CD4-positive, alpha-beta T cell treated with Interleukin-4 for 1 hour (primary cell): ENCODE measurements at places on chromosomes 16 and 17.

DNA sequence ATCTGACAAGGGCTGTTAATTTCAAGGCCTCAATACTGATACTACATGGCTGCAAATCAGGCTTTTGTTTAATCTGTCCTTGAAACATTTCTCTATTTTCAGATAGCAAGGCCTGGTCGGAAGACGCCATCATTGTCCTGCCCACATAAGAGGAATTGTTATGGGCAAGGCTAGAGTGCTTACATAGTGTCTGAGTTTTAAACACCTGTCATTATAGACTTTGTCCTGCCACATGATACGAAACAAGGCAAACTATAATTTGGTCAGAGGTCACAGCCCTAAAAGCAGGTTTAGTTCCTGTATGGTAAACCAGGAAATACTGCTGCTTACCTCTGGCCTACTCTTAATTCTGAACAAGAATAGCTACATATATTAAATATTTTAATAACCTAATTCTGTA lies 104.4 kb downstream of the SSH2 start:
- DNase-seq = no peak

- no peak for DNase-seq
These were observed 22.7 kb downstream of the MPP3 start for GRCh38 chr17:43810226-43810715.

- no peak for DNase-seq
These were observed 394.7 kb downstream of the SOX9 start for GRCh38 chr17:72515291-72516065.

- no peak for DNase-seq
These were observed 13.6 kb downstream of the CACNG5 start for GRCh38 chr17:66848496-66848895.

DNA sequence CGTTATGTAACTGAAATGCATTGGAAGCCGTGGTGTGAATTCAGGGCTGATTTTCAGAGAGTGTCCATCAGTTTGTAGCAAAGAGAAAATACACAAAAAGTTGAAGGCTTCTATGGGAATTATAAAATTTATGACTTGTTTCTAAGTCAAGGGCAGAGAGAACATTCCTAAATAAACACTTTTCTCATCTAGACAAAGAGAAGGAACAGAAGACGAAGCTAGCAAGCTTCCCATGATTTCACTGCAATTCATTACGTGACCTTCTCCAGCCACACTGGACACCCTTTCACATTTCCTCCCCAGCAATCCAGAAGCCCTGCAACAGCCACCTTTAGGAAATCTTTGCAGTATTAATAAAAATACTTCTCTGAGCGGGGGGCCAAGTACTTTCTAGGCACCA lies 67.8 kb downstream of the TMEM100 start:
- DNase-seq = no peak

- DNase-seq = no peak
These were observed 567.9 kb upstream of the CDH11 start for GRCh38 chr16:65689726-65690125.

DNA sequence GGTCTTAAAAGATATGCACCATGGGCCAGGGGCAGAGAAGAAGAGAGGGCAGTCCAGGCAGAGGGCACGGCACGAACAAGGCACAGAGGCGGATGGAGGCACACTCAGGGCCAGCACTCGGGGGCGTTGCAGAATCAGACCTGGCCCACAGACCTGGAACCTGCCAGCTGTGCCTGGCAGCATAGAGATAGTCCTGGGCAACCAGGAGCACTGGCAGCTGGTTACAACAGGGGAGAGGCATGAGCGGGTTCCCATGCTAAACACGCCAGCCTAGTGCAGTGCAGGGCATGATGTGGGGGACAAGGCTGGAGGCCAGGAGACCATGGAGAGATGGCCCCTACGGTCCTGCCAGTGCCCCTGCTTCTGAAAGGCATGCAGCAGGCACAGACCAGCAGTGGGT lies 56.9 kb upstream of the RBFOX3 start:
- DNase-seq = no peak

DNA sequence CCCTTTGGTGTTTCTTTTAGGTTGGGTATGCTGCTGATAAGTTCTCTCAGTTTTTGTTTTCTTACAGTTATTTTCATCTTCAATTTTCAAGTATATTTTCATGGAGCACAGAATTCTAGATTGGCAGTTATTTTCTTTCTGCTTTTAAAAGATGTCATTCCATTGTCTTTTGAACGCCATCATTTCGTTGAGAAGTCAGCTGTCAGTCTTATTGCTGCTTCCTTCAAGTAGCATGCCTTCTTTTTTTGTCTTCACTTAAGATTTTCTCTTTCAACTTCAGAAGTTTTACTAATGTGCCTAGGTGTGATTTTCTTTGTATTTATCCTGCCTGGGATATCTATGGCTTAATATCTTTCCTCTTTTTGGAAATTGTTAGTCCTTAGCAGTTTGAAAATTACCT lies 262.2 kb upstream of the PMFBP1 start:
- DNase-seq = no peak

GRCh38 chr17:81247339-81247990 lies 8.3 kb downstream of the NDUFAF8 start:
- DNase-seq = no peak

DNA sequence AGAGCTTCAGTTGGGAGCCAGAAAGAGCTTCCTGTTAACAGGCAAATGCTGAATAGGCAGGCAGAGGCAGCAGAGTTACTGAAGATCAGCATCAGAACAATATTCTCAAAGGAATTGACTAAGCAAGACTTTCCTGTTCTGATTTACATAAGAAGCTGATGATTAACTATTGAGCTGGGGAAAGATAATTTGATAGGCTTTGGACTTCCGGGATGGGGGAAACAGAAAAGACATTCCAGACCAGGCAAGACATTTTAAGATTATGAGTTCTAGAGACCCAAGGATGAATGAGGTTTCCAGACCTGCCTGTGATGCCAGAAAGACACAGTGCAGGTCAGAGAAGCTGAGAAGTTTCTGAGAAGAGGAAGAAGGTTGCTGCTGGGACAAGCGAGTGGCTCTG lies at the start of gene CES5A:
Gene CES5A, minus strand, starts transcription at position 101 of the 400 bp plus-strand sequence. CDS start 152 bp downstream, outside the sequence.
- no peak for DNase-seq

- DNase-seq = no peak
These were observed 74.4 kb downstream of the PCTP start for GRCh38 chr17:55825213-55825612.

DNA sequence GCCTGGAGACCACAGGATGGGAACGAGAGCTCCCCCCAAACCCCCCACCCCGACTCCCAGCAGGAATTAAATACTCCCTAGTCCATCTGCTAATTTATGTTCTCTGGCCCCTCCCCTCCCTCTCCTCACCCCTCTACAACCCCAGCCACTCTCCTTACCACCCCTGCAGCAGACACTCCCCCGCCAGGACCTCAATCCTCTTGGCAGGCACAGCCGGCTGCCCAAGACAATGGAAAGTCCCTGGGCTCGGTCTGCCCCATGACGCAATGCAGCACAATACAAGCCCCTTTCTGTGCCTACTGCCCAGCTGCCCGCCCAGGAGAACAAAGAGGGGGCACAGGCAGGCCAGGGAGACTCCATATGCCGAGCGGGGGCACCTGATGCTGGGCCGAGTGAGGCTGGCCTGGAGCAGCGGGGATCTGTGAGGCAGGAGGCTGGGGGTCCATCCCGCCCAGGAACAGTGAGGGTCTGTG lies 30.3 kb upstream of the CDC42EP4 start:
- DNase-seq = no peak

GRCh38 chr17:68314916-68315535 lies 23.7 kb downstream of the ARSG start:
- peak; percentile 46 for DNase-seq

GRCh38 chr17:43092901-43093300 lies 32.3 kb downstream of the BRCA1 start:
- no peak for DNase-seq

GRCh38 chr17:8803531-8804420 lies 4.6 kb upstream of the MFSD6L start:
- no peak for DNase-seq

- no peak for DNase-seq
These were observed 29.6 kb downstream of the C16orf82 start for GRCh38 chr16:27096375-27096774.

- DNase-seq = peak; percentile 51
These were observed 8.1 kb downstream of the TMEM235 start for GRCh38 chr17:78239489-78239931.

GRCh38 chr16:77805398-77805797 lies 17.0 kb downstream of the VAT1L start:
- no peak for DNase-seq

DNA sequence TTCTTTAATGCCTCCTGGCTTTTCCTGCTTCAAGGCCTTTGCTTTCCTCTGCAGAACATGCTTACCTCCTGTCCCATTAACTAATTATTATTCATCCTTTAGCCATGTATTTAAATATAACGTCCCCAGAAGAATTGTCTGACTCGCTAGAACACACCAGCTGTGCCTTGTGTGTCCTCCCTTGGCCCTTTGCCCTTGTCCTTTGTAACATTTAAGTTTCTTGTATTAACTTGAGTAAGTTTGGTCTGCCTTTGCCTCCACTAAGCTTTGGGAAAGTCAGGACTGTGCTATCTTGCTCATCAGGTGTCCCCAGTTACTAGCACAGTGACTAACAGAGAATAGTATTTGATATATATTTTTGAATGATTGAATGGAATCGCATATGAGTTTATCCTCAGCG lies 29.6 kb upstream of the ABCA9 start:
- no peak for DNase-seq

GRCh38 chr16:75495076-75495674 lies at the start of gene CHST6:
Gene CHST6, minus strand, starts transcription at chr16:75495441. Its CDS starts 15,613 bp downstream, at chr16:75479828.
- no peak for DNase-seq

DNA sequence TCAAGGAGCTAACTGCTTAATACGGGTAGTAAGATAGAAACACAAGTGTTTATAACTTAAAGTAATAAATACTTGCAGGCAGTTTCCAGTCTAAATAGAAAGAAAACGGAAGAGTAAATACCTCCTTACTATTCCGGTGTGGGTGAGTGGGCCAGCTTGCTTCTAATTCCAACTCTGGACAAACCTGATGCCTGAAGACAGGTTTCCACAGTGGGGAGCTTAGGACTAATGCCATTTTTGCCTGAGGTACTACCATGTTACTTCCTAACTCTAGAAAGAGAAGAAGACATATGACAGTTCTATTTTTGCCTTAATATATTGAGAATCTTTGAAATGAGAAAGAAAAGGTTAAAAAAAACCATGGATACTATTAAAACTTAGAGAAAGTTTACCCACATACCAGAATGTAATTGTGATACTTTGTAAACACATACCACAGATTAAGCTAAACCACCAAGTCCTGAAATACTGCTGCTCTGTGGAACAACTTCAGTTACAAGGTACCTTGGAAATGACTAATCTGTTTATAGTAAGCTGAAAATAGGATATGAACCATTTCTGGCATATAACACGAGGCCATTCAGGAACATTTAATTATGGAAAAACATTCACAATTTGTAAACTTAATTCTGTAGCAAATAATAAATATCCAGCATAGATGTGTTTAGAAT lies 70.2 kb downstream of the ZZEF1 start:
- no peak for DNase-seq

DNA sequence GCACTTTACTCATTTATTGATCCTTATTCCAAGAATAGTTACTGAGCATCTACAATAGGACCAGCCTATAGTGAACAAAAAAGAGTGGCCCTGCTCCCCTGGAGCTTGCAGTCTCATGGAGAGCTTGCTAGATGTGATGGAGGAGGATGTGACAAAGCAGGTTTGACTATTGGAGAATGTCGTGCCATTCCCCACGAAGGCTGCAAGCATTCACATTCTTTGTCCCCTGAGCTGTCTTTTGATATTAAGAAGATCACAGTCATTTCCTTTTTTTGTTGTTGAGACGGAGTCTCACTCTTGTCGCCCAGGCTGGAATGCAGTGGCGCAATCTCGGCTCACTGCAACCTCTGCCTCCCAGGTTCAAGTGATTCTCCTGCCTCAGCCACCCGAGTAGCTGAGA lies 115.0 kb upstream of the ADAMTS18 start:
- no peak for DNase-seq

GRCh38 chr16:87442581-87442966 lies 50.2 kb downstream of the ZCCHC14 start:
- no peak for DNase-seq

GRCh38 chr17:19663097-19663496 lies 14.5 kb downstream of the ALDH3A2 start:
- no peak for DNase-seq

GRCh38 chr17:6648181-6648580 lies 3.2 kb downstream of the MED31 start:
- DNase-seq = no peak

- no peak for DNase-seq
These were observed 13.1 kb upstream of the BRD7 start for GRCh38 chr16:50381679-50382440.

- DNase-seq = no peak
These were observed 23.9 kb upstream of the LITAF start for GRCh38 chr16:11610580-11610979.

DNA sequence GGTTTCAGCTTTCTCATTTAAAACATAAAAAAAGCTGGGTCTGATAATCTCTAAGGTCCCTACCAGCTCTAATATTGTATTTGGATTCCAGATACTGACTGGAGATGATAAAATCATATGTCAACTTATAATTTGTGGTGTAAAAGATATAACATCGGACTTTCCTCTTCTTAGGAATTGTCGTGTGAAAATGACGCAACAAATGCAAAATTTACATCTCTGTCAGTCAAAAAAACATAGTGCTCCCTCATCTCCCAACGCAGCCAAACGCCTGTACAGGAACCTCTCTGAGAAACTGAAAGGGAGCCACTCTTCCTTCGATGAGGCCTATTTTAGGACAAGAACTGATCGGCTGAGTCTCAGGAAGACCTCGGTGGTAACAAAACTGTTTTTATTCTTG lies 197.3 kb downstream of the ANKFN1 start:
- DNase-seq = no peak

- DNase-seq = peak; percentile 74
These were observed 3.6 kb downstream of the ZNF267 start for GRCh38 chr16:31876951-31877828.

DNA sequence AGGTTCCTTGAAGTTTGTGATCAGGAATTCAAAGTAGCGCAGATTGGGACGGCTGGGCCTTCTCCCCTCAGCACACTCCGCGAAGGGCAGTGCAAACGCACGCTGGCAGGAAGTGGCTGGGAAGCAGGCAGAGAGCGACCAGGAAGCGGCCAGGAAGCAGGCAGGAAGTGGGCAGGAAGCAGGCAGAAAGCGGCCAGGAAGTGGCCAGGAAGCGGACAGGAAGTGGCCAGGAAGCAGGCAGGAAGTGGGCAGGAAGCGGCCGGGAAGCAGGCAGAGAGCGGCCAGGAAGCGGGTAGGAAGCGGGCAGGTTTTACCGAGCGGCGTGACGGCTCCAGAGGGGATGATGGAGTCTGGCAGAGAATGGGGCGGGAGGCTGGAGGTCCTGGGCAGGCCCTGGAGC lies 3.2 kb downstream of the DPEP1 start:
- peak; percentile 21 for DNase-seq

GRCh38 chr16:1414532-1415260 lies at the start of gene UNKL:
Gene UNKL, minus strand, starts transcription at chr16:1414704. Its CDS starts 13 bp downstream, at chr16:1414691.
- peak; percentile 84 for DNase-seq

GRCh38 chr16:87207965-87208364 lies 109.2 kb downstream of the C16orf95 start:
- no peak for DNase-seq
